ENCODE measurements at places on chromosomes 5 and 9. TPM values are rescaled to one million over a fixed set of nuclear protein-coding genes. Genes with fewer than 3 reads are reported as not detected.

BTNL8 gene
- 0.43 TPM for total RNA-seq

GALNT12 gene
- total RNA-seq, result 0.38 TPM

CFAP157 gene
- not detected for total RNA-seq

LCN10 gene
- total RNA-seq, result 3.3 TPM

UGT3A2 gene
- total RNA-seq, result not detected

GPR151 gene
- not detected for total RNA-seq

ARAP3 gene
- 22.9 TPM for total RNA-seq

SHOC1 gene
- not detected for total RNA-seq

TRIM41 gene
- 33.0 TPM for total RNA-seq

PDE6A gene
- 0.13 TPM for total RNA-seq

DIPK1B gene
- total RNA-seq, result 28.3 TPM

CARTPT gene
- not detected for total RNA-seq

MYMK gene
- total RNA-seq, result not detected

FOXD1 gene
- total RNA-seq, result 0.54 TPM
